ENCODE measurements at places on chromosomes 13 and 19.

DNA sequence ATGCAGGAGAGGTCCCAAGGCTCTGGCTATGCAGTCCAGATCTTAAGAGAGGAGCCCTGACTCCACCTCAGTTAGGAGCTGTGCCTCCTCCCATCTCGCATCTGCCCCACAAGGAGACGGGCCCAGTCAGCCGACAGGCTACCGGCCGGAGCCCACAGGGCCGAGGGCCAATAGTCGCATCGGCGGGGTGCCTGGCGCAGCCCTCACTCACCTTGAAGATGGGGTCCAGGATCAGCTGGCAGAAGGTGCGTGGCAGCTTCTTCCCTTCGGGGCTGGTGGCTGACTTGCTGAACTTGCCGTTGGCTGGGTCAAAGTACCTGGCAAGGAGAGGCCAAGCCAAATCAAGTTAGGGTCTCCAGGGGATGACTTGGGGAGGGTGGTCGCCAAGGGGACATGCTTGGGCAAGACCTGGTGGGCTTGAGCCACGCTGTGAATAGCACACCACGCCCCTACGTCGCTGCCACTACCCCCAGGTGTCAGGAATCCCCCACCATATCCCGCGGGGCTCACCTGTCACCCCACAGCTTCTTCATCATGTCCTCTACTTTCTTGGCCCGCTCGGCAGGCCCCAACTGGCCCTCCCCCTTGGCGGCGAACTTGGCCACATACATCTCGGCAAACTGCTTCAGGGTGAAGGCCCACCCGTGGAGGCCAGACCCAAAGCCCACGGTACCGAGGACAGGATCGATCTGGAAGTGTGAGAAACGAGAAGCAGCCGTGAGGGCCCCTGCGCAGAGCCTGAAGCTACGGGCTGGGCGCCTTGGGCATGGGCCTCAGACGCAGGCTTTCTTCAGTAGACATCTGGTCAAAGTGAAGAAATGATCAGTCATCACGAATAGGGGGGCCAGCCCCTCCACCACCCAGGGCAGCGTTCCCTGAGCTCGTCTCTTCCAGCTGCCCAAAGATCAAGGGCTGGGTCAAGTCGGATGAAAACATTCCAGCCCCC, 3.3 kb downstream of the EEF2 start:
- DNase-seq: peak; percentile 43

- DNase-seq: no peak
Observed at GRCh38 chr13:52447354-52447753, 3.1 kb downstream of the VPS36 start.

DNA sequence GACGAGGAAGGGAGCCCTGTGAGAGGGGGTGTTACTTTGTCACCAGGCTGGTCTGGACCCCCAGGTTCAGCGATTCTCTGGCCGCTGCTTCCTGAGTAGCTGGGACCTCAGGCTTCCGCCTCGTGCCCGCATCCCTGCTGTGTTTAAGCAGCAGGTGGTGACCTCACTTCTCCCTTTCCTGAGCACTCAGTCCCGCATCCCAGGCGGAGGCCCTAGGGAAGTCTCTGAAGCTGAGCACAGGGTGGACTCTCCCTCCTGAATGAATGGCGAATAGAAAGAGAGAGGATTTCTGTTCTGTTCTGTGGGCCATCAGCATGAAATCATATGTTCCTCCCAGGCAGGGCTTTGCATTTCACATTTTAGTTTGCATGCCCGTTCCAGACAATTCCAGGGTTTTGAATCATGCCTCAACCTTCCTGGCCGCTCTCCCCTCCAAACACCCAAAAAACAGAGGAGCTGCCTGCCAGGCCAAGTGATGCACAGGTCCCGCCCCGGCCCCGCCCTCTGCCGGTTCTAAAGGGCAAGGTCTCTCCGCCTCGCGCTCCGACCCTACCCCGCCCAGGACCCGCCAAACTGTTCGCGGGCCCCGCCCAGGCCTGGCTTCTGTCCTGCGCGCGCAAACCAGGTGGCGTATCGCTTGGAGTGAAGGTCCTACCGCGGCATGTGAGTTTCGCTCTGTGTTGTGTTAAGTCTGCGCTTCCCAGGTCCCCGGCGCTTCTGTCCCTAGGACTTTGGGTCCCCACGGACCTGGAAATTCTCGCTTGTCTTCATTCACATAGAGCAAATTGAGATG, 35.1 kb upstream of the ZNF808 start:
- peak; percentile 87 for DNase-seq

DNA sequence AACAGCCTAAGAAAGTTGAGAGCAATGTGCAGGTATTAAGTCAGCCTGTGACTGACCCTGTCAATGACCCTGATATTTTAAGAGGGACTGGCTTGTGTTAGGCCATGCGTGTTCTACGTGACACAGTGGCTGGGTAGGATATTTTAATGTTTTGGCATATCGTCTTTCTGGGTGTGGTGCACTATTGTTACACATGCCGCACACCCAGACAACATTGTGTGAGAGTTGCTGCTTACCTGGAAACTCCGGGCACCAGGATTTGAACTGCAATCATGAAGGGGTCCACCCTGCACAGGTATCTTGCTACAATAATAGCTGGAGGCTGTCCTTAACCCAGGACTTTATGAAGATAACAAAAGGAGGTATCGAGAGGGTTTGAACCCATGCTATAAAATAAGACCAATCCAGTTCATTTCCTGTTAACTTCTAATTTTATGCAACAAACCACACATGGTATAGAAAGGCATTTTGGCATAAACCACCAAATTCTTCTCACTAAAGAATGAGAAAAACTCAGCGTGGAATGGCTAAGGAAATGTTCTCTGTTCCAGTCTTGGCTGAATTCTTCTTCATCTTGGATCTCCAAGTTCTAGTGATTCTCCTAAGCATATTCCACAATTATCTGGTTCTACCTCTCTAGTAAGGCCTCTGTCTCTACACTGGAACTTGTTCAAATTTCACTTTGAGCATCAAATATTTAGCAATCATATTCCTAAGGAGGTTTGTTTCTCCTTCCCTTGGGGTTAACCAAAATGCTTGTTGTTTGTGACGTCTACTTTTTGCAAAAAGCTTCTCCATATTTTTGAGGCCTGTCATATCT, 38.7 kb upstream of the POMP start:
- no peak for DNase-seq

- no peak for DNase-seq
Observed at GRCh38 chr13:42393573-42394360, 121.8 kb downstream of the AKAP11 start.

DNA sequence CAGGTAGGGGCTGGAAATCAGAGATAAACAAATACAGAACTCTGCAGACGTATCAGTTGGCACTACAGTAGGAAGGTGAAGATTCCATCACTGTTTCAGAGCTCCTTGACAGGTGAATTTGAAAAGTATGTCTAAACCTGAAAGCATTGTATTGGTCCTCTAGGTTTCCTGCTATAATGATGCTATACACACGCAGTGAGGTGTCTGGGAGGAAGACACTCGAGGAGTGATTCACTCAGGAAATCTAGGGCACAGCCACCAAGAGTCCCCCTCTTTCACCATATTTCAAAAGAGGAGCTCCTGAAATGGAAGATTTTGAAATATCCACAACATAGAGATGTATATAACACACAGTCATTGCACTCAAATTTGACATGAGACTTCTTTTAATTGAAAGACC, 331.0 kb upstream of the DACH1 start:
- no peak for DNase-seq

GRCh38 chr19:35337097-35337983, 8.4 kb downstream of the CD22 start:
- DNase-seq: no peak

GRCh38 chr13:111512707-111513106, 192.3 kb downstream of the TEX29 start:
- no peak for DNase-seq

DNA sequence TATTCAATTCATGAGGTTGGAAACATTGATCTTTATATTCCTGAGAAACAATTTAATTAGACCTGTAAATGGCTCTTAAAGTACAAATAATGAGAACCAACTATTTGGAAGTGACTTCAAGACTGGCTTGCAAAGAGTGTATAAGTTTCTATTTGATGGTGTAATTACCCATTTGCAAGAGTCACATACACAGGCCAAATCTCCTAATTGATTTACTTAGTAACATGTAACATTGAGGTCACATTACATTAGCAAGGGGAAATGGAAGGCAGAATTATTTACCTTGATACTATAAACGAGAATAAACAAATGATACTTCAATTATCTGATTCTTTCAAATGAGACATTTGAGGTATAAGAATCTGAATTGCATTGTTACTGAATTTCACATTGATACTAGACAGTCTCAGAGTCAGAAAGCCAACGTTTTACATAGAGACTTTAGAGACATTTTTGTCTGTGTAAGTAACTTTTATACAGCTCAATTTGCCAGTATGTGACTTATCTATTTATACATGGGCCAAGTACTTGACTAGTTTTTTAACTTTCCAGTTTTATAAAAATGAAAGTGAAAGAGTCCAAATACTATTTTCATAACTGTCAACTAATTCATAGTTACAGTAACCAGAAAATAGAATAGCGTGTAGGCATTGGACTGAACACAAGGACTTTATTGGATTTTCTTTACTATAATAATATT, 95.6 kb upstream of the RFC3 start:
- no peak for DNase-seq

- peak; percentile 15 for DNase-seq
Observed at GRCh38 chr19:35373492-35373891, 2.6 kb downstream of the GPR42 start.

DNA sequence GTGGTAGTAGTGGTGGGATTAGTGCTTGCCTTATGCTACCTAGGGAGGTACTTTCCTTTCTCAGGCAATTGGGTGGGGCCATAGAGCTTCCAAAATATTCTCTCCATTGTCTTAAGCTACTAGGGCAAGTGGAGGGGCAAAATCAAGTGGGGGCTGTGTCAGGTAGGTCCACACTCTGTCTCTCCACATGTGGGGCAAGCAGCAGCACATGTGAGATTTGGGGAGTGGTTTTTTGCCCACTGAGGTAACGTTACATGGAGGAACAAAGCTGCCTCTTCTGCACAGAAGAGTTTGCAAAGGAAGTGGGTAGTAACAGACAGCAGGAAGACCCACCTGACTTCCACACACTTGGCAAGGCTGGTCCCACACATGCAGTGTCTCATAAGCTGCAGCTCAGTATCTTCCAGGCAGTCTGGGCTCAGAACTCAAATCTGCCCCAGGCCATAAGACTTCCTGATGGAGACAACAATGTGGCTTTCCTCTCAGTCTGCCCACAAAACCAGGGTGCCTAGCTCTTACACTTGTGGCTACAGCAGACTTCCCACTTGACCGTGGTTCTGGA, 1581.5 kb upstream of the PCDH20 start:
- no peak for DNase-seq

GRCh38 chr13:93927431-93927830, 552.1 kb downstream of the DCT start:
- DNase-seq: no peak

GRCh38 chr19:38388349-38389100, at the start of gene SPRED3:
Gene SPRED3, plus strand, starts transcription at chr19:38388697. Its CDS starts 1,606 bp downstream, at chr19:38390303.
- no peak for DNase-seq

- no peak for DNase-seq
Observed at GRCh38 chr13:40206241-40207000, 460.0 kb downstream of the FOXO1 start.

DNA sequence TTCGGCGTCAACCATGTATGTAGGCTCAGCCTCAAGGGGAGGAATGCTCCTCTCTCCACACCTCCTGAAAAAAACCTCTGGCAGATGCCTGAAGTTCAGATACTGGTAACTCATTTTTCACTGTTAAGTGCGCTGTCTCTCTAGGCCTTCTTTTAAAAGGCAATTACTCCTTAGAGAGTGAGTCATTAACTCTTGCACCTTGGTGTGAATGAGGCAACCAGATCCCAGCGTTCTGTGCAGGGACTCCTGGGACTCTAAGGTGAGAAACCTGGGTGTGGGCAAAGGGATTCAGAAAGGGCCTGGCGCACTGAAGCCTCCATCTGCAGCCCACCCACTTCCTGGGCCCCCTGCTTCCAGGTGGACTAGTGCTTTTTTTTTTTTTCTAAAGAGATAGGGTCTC, 71.7 kb downstream of the SIAH3 start:
- DNase-seq: no peak

DNA sequence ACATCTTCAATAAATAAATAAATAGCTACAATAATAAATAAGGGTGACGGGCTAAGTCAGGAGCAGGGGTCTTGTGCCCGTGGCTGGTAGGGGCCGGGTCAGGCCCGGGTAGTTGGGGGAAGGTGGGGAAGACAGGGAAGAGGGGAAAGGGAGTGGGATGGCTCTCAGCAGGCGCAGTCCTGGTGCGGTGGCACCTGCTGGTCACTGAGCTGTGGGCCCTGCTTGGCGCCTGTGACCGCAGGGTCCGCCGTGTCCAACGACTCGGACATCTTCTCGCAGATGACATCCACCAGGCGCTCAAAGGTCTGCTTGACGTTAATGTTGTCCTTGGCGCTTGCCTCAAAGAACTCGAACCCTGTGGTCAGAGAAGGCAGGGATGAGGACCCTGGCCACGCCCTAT, 4.3 kb downstream of the MPV17L2 start:
- no peak for DNase-seq

- DNase-seq: no peak
Observed at GRCh38 chr19:2271234-2272103, 10.5 kb downstream of the PEAK3 start.

DNA sequence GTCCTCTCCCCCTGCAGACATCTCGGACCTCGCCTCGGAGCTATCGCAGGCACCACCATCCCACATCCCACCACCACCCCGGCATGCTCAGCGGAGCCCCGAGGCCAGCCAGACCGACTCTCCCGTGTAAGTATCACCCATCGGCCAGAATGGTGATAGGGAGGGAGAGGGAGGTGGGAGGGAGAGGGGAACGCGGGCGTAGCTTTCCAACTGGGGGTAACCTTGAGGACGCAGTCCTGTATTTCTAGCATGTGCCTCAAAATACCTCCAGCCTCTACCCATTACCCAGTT, 26.1 kb downstream of the TJP3 start:
- DNase-seq: no peak

DNA sequence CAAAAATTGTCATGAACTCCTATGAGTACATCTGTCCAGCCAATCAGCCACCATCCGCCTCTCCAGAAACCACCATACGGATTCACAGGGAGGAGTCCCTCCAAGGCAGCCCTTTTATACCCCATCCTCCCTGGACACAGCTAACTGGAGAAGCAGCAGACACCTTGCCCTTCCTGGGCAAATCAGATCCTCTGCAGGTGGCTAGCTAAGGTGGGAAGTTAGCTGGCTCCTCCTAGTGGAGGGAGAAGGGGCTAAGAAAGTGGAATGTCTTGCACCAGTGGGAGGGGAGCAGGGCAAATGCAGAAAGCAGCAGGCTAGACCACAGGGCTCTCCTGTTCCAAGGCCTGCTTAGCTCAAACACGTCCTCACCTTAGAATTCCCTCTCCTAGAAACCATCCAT, 46.2 kb upstream of the UQCRFS1 start:
- peak; percentile 32 for DNase-seq

Measured in ecto neural progenitor cell (in vitro differentiated cells).